ENCODE measurements at places on chromosomes 5 and 9.

GRCh38 chr5:54257366-54258118 lies 52.8 kb downstream of the ARL15 start:
- no peak for DNase-seq

GRCh38 chr5:142939884-142940283 lies 169.7 kb downstream of the ARHGAP26 start:
- DNase-seq: no peak

GRCh38 chr5:36777105-36777757 lies 99.3 kb upstream of the NIPBL start:
- DNase-seq: no peak

DNA sequence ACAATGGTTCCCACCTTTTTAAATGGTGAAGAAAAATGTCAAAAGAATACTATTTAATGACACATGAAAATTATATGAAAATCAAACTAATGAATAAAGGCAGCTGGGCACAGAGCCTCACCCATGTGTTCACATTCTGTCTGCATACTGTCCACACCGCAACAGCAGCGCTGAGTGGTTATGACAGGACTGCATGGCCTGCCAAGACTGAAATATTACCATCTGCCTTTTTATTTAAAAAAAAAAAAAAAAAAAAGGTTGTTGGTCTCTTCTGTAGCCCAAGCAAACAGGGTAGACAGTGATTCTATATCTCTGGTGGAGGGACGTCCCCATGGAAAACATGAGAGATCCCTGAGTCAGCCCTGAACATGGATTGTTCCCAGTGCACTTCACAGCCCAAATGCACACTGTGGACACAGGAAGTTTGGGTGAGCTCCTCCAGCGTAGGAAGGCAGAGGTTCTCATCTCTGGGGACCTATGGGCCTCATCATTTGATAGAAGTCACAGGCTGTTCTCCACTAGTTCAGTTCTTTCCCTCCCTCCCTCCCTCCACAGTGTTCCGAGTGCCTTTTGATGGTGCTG lies 44.9 kb upstream of the SHC3 start:
- DNase-seq: no peak

GRCh38 chr5:136992796-136993489 lies 506.2 kb downstream of the SPOCK1 start:
- no peak for DNase-seq

- DNase-seq: no peak
Observed at GRCh38 chr5:139808481-139809330, 13.1 kb downstream of the PSD2 start.

DNA sequence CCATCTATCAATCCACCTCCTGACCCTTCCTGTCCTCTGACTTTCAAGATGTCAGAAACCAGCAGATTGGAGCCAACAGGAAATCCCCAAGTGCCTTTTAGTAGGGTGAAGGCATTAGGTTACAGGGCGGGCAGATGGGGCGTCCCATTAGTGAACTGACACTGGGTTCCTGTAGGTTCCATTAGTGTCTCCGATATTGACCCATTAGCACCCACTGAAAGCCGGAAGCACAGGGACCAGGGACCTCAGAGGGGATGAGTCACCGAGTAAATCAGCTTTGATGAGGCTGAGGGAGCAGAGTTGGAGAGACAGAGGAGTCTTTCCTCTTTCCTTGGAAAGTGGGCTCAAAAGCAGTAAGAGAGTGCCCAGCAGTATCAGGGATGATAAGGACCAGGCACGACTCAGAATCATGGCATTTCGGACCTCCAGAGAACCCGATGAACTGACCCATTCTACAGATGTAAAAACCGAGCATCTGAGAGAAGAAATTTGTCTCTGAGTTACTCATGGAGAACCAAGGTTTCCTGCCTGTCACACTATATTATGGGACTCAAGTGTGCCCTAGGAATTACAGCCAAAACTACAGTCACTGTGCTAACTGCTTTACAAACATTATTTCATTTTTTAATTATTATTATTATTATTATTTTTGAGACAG lies 47.2 kb upstream of the FABP6 start:
- no peak for DNase-seq

DNA sequence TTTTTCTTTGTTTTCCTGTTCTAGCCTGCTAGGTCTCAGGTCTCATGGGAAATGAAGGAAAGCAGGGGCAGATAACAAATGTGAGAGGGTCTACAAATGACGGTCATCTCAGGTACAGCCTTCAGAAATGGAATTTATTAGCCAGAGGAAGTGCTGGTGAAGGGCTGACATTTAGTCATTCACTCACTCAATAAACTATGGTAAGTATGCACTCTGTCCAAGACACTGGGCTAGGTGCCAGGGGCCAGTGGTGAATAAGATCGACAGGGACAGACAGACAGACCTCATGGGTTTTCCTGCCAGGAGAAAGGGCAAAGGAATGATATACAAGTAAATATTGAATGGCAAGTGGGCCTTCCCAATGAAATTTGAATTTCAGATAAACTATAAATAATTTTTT lies 6.3 kb downstream of the PDE6A start:
- no peak for DNase-seq

DNA sequence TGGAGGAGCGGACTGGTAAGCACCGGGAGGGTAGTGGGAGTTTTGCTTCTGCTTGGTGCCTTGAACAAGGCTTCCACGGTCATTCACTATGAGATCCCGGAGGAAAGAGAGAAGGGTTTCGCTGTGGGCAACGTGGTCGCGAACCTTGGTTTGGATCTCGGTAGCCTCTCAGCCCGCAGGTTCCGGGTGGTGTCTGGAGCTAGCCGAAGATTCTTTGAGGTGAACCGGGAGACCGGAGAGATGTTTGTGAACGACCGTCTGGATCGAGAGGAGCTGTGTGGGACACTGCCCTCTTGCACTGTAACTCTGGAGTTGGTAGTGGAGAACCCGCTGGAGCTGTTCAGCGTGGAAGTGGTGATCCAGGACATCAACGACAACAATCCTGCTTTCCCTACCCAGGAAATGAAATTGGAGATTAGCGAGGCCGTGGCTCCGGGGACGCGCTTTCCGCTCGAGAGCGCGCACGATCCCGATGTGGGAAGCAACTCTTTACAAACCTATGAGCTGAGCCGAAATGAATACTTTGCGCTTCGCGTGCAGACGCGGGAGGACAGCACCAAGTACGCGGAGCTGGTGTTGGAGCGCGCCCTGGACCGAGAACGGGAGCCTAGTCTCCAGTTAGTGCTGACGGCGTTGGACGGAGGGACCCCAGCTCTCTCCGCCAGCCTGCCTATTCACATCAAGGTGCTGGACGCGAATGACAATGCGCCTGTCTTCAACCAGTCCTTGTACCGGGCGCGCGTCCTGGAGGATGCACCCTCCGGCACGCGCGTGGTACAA lies 556 bp downstream of the PCDHGC3 start:
- DNase-seq: no peak

- DNase-seq: no peak
Observed at GRCh38 chr5:172377856-172378255, 76.5 kb downstream of the SH3PXD2B start.

DNA sequence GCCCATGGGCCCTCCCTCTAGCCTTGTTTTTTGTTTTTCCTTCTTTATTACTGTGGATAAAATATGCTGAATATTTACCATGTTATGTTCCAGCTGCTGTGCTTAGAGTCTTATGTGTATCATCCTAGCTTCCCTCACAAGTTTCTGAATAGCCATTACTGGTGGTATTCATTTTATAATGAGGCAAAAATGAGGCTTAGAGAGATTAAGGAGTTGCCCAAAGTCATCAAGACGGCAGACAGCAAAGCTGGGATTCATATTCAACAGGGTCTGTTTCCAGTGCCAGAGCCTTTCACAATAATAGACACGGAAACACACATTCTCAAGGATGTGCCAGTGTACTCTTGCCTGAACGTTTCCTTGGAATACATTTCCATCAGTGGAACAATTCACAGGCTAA lies 258.1 kb downstream of the CTNND2 start:
- no peak for DNase-seq

DNA sequence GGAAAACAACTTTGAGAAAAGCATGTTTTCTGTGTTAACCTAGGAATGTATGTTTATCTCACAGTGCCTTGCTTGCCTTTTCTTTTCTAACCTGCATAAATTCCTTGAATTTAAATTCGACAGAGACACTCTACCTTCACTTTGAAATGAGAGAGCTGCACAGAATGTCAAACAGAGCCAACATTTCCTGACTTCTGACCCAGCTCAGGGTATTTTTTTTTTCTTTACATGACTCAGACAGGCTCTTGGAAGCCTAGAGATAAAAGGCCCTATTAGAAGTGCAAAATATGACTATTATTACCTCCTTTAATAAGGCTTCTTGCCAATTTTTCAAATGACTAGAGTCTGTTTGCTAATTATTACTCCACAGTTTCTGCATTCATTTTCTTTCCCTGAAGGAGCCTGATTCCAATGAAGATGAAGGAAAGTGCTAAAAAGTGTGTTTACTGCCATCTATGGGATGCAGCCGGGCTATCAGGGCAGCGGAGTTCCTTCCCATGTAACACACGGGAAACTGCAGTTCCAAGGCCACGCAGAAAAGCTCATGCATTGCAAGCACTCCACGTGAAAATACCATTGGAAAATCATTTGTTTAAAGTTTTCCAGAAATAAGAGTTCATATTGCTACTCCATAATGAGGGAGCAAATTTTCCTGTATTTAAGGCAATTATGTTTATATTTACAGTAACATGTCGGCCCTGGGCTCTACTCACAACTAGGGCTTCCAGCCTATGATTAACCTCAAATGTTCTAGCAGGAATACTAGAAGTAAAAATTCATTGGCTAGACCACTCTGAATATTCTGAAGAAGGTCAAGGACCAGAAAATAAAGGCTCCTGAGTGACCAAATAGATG lies 485.6 kb downstream of the ZSWIM6 start:
- no peak for DNase-seq

GRCh38 chr9:116504893-116505480 lies 182.1 kb upstream of the TRIM32 start:
- DNase-seq: no peak

- no peak for DNase-seq
Observed at GRCh38 chr9:4024281-4024777, 275.5 kb downstream of the GLIS3 start.

GRCh38 chr9:21993007-21993406 lies 1.2 kb downstream of the CDKN2A start:
- DNase-seq: no peak

DNA sequence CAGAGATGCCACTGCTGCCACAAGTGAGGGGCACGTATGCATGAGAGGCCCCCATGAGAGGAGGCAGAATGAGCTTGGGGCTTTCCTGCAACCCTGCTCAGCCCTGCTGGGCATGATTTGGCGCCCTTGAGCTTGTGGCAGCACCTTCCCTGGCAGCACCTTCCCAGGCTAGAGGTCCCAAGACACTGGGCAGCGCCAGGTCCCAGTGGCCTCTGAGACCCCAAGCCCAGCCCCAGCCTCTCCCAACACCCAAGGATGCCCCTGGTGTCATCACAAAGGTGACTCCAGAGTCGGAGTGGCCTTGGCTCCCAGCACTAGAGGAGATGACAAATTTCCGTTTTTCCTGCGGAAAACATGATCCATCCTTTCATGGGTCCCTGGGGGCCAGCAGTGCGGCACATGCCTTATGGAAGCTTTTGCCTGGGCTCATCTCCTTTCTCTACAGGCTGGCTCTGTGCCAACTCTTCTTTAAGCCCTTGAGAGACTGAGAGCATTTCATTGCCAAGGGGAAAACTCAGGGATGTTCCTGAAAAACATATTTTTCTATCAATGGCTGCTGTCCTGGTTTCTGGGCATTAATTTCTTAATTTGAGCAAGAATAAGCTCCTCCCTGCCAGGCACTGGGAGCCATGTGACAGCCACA lies 77.1 kb upstream of the ADAMTS2 start:
- DNase-seq: no peak

DNA sequence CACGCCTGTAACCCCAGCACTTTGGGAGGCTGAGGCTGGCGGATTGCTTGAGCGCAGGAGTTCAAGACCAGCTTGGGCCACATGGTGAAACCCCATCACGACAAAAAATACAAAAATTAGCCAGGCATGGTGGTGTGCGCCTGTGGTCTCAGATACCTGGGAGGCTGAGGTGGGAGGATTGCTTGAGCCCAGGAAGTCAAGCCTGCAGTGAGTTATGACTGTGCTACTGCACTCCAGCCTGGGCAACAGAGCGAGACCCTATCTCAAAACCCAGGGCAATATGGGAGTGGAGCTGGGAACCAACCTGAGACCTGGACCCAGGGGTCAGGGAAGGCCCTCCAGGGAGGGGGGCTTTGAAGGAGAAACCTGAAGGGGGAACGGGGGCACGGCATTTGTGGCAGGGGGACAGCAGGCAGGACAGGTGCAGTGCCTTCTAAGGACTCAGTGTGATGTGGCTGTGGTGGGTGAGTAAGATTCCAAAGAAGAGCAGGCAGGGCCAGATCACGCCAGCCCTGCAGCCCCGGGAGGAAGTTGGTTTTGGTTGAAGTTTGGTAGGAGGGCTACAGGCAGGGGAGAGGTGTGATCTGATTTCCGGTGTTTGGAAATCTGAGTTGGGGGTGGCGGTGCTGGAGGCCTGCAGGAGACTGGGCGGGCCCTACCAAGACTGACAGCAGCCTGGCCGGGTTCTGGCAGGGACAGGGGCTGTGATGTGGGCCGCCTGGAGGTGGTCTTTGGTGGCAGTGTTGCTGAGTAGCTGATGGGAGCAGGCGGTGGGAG lies 46.2 kb downstream of the NTNG2 start:
- no peak for DNase-seq

GRCh38 chr5:7016999-7017747 lies 303.9 kb downstream of the TENT4A start:
- no peak for DNase-seq

Data from CD4-positive, alpha-beta T cell treated with Interleukin-2 at 100 ng/mL for 4 hours (primary cell).